LoVo (cell line): ENCODE measurements at places on chromosomes 3 and 15.

- DNase-seq: peak; percentile 29
These were observed 551 bp downstream of the NCBP2 start for GRCh38 chr3:196941729-196942225.

GRCh38 chr15:75640483-75641178 is 607 bp upstream of the IMP3 start:
- DNase-seq: peak; percentile 64

DNA sequence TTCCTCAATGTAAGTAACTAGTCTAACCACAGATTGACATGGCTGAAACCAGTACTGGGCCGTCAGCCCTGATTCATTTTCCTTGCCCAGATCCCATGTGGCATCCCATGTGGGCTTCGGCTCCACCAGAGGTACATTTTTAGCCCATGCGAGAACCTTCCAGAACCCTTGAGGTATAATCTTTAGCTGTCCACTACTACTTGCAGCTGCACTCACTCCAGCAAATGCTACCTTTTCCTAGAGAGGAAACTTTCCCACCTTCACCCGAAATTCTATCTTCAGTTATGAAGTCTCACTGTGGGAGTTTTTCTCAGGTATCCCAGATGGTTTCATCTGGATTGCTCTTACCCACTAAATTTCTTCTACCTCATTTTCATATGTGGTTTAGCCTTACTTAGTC is 907.2 kb downstream of the ROBO1 start:
- DNase-seq: no peak

GRCh38 chr15:86961669-86962068 is 882.0 kb downstream of the AGBL1 start:
- no peak for DNase-seq

DNA sequence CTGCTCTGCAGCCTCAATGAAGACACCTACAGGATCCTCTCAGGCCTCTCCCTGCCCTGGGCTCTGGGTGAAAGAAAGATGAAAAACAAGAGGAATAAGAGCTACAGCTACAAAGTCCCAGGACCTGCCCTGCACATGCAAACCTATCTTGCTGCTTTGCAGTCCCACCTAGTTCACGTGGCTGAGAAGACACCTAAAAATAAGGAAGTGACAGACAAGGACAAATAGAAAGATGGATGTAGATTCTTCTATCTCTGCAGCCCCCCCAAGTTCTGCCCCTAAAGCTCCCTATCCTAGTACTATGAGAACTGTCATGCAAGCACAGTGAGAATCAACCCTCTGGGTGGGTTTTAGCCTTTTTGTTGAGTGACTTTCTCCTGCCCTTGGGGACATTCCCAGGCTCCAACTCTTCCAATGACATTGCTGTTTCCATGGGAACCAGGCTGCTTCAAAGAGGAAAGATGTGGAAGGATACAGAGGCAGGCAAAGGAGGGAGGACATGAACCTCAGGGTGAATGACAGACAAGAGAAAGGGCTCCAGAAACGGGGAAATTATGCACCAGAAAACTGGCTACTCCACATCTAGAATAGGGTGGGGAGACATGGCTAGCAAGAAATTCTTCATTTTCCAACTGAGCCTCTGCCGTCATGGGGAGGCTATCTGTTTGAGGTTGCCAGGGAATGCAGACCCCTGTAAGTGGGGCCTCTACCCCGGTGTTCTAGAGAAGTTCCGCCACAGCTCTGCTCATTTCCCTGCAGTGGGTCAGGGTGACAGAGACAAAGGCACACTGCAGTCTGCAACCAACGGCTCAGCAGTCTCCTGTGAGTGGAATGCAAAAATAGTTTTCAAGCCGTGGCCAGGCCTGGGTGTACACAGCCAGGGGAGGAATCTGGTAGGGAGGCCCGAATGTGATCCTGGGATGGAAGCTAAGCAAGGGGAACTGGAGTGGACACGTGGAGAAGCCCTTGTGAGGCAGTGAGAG is 5.2 kb downstream of the CSPG5 start:
- DNase-seq: no peak

GRCh38 chr3:72505539-72506405 is 342.5 kb downstream of the SHQ1 start:
- no peak for DNase-seq

- no peak for DNase-seq
These were observed 54.3 kb downstream of the ATP2C1 start for GRCh38 chr3:130948001-130948773.

DNA sequence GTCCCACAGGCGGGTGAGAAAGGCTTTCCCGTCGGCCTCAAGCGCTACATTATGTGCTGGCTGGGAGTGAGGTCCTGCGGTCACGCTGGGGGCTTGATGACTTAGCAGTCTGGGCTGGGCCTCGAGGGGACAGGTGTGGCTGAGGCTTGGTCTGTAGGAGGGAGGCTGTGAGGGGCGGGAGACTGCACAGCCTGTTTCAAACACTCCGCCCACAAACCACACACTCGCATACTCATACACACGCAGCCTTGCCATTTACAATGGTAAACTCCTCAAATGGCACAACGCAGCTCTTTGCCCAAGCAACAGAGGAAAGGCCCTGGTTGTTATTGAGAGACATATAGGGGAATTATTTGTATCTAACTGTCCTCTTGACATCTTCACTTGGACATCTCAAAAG is 32.4 kb upstream of the RASGRF1 start:
- no peak for DNase-seq

GRCh38 chr3:136604961-136605360 is 147.2 kb downstream of the STAG1 start:
- DNase-seq: no peak

DNA sequence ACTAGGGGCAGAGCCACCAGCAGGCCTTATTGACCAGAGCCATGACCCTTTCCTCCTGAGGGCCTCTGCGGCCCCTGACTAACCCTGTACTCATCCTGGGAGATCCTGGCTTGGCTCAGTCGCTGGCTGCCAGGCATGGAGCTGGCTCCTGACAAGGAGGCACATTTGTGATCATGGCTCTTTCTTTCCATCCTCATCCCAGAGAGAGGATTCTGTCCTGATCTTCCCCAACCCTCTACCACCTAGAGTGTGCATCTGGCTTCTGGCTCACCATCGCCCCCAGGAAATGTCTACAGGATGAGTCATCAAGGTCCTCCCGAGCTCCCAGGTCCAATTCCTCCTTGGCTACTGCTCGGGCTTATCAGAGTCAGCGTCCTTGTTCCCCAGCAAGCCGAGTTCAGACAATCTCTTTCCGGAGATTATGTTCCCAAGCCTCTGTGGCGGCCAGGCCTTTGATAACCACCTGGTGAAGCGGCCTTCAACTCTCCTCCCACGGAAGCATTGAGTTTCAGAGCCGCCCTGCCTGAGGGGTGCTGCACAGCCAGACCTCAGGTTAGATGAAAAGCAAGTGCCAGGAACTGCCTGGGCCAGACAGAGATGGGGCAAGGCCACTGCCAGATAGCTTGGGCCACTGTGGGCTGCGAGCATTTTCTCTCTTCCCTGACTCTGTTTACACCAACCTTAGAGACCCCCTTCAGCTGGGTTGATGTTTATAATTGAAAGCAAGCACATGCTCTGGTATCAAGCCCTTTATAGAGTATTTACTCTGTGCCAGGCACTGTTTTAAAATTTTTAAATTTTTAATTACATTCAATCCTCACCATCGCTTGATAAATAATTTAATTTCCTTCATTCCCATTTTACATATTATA is 44.3 kb upstream of the MRPS22 start:
- DNase-seq: peak; percentile 75

GRCh38 chr3:161221806-161222600 is 892 bp downstream of the NMD3 start:
- DNase-seq: no peak

DNA sequence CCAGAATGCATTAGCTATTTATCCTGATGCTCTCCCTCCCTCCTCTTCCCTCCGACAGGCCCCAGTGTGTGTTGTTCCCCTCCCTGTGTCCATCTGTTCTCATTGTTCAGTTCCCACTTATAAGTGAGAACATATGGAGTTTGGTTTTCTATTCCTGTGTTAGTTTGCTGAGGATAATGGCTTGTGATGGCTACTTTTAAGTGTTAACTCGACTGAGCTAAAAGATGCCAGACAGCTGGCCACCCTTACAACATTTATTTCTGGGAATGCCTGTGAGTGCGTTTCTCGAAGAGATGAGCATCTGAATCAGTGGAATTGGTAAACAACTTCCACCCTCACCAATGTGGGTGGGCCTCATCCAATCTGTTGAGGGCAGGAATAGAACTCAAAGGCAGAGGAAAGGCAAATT is 24.7 kb upstream of the TM2D3 start:
- DNase-seq: no peak

DNA sequence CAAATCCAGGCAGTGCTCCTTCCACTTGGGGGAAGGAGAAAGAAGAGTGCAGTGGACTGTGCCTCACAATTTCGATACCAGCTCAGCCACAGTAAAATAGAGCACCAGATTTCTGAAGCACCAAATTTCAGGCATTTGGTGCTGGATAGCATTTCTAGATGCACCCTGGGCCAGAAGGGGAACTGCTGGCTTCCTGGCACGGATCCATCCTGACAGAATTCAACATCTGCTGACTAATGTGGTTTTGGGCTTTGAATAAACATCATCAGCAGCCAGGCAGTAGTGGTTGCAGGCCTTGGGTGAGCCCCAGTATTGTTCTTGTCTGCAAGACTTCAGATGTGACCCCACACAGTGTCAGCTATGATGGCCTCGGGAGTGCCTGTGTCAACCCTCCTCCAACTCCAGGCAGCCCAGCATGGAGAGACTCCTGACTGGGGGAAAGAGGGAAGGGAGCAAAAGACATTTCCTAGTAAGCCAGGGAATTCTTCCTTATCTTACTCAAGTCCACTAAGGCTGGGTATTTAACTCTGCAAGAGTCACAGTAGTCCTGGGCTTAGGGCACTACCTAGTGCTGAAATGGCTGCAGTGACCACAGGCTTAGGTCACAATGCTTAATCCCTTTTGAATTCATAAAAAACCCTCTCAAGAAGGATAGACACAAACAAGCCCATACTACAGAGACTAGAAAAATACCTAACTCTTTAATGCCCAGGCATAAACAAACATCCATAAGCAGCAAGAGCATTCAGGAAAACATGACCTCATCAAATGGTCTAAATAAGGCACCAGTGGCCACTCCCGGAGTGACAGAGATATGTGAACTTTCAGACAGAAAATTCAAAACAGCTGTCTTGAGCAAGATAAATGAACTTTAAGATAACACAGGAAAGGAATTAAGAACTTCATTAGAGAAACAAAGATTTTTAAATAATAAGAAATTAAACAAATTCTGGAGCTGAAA is 74.7 kb downstream of the SPATA16 start:
- no peak for DNase-seq

GRCh38 chr3:125319765-125320164 is 55.4 kb downstream of the ZNF148 start:
- DNase-seq: no peak

DNA sequence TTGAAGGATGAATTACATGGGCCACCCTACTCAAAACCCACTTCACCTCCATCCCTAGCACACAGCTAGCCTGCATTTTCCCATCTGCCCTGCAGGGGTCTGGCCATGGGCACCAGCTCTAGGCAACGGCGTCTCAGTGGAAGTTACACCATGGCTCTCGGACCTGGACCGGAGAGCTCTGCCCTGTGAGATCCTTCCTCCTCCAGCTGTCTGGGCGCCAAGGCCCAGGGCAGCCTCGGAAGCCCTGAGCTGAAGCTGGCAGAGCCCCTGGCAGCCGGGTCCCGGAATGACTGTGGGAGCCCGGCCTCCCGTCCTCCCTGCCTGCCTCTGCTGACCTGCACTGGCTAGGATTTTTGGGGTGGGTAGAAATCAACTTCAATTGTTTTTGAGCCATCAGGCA is 98.9 kb downstream of the CHSY1 start:
- no peak for DNase-seq

GRCh38 chr15:40854161-40854560 is 10.3 kb downstream of the SPINT1 start:
- DNase-seq: no peak

GRCh38 chr15:70956201-70956995 is 63.8 kb downstream of the LRRC49 start:
- DNase-seq: no peak
